Amniotic stem cell (primary cell): ENCODE measurements at places on chromosomes 11 and 22.
A peak's percentile ranks its signal among the peaks of the same experiment; 100 is the strongest.

DNA sequence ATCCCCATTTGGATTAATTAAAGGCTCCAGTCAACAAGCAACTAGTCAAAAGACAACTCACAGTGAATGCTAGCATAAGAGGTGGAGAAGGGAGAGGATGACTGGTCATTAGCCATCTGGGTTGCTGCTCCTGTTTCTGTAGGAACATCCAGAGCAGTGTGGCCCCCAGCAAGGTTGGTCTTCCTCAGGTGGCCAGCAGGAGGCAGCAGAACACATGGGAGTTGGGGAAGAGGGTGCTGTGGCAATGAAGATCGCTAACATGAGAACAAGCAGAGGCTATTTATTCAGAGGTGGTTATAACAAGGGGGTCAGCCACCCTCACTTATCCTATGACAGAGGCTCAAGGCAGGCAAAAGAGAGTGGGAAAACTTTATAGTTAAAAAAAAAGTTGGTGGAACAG is 21.3 kb downstream of the IZUMO1R start:
- DNase-seq: no peak

DNA sequence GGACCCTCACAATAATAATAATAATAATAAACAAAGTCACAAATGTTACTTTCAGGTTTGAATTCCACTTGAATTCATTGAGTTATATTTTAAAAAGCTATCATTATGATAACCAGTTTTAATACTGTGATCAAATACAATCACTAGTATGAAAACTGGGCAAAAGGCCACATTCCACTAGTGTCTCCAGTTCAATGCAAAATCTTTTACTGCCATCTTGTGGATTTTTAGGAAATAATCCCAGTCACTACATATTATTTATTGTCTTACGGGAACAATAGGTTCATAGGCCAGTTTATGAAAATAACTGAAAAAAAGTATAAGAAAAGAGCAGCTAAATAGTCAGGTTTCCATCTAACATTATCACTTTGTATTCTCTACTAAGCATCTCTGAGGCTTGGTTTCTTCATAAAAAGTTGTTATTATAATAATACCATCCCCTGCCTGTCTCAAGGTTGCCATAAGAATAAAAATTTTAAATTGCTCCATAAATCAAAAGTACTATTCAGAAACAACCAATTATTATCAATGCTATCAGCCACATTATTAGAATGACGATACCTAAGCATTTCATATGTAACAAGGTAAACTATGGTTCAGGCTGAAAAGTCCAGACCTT is 533.9 kb upstream of the CCDC90B start:
- peak; percentile 32 for DNase-seq

DNA sequence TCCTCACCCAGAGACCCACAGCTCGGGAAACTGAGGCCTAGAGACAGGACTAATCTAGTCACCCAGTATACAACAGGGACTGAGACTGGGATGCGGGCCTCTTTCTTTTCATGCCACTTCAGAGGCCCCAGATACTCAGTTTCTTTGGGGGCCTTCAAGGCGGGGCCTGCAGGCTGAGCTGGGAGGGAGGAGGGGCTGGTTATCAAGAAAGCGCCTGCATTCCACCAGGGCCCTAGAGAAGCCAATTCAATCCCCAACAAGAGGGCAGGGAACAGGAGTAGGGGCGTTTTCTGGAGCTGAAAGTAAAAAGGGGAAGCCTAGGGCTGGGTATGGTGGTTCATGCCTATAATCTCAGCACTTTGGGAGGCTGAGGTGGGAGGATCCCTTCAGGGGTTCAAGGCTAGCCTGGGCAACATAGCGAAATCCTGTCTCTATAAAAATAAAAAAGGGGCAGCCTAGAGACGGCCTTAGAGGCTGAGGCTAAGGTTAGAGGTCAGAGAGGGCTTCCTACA is 1.6 kb downstream of the ATG2A start:
- no peak for DNase-seq

GRCh38 chr11:64296830-64297698 is 3.1 kb upstream of the CATSPERZ start:
- no peak for DNase-seq
